Stimulated activated CD8-positive, alpha-beta memory T cell treated with anti-CD3 and anti-CD28 coated beads, Interleukin-4, amount 100 ng/mL, for 48 hours (primary cell): ENCODE measurements at places on chromosomes 1 and 21.

DNA sequence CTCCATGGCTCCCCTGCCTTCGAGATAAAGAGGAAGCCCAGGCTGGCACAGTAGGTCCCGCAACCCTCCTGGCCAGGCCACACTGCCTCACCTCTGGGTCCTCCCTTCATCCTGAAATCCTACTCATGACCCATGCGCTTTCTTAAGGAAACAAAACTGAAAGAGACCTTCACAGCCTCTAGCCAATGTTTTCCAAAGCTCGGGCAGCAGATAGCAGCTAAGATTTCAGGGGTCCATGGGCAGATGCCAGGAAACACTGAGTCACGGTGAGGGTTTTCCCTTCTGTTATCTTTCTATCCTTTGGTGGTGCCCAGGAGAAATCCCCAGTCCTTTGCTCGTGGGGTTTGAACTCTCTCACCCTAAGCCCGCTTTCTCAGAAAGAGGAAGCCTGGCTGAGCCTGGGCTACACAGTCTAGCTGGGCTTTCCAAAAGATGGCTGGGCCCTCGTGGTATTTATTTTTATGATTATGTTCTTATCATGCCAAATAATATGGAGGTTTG lies 26.6 kb downstream of the TTC39A start:
- DNase-seq = peak; percentile 68

DNA sequence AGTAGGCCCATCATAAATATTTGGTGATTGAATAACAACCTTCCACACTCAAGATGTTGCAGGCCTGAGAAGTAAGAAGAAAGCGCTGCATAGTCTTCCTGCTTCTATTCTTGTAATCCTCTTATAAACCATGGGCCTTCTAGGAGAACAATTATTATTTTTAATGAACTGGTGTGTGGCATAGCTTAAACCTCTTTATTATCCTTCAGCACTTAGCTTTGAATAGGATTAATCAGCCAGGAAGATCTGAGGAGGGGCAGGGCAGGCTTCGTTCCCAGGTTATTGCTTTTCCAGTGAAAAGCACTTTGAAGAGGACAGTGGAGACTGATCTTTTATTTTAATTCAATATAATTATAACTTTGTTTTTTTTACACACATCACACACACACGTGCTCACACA lies 42.3 kb downstream of the KIF26B start:
- no peak for DNase-seq

GRCh38 chr21:14403681-14404318 lies 20.9 kb upstream of the HSPA13 start:
- DNase-seq = no peak

DNA sequence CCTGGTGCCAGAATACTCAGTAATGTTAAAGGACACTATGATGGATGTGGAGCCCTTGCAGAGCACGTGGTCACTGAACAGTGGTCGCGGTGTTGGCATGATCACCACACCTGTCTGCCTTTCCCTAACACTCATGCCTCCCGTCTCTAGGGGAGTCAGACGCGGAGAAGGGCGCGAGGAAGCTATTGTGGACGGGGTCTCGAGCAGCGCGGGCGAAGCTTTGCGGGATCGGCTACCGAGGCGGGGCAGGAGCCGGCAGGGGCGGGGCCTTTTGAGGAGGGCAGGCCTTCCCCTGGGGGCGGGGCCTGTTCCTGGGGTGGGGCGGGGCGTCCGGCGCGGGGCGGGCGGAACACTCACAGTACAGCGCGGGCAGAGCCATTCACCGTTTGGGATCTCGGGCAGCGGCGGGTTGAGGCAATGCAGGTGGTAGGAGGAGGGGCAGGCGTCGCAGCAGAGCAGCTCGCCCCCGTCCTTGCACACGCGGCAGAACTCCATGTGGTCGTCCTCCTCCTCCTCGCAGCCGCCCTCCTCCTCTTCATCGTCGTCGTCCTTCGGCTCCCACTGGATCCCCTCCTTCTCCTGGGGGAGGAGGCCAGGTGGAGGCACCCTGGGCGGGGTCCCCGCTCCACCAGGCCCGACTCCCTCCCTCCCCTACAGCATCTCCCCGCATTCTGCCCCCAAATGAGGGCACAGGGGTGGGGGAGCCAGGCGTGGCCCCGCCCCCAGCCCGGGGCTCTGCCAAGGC lies 31.5 kb downstream of the CHD5 start:
- peak; percentile 83 for DNase-seq

DNA sequence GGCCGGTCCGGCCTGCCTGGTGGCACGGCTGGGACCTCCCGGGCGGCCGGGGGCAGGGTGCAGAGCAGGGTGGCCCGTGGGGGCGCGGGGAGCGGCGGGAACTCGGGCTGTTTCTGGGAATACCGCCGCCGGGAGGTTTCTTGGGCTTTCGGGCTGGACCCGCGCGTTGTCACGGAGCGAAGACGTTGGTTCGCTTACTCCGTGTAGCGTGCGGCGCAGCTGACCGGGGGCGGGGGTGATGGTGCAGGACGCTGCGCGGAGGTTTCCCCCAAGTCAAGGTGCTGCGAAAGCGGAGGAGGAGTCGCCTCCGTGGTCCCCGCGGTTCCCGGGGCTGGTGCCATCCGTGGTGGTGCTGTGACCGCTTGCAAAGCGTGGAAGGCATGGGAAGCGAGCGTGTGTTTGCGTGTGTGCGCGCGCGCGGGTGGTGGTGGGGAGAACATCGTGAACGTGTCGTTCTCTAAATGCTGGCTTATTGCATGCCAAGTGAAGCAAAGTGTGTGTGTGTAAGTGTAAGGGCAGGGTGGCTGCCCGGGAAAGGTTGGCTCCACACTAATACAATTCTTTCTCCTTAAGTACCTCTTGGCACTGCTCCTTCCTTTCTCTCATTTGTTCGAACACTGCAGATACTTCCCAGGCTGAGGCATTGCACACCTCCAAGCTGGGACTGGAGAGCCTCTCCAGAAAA lies 1.1 kb downstream of the RYR2 start:
- DNase-seq = peak; percentile 25

DNA sequence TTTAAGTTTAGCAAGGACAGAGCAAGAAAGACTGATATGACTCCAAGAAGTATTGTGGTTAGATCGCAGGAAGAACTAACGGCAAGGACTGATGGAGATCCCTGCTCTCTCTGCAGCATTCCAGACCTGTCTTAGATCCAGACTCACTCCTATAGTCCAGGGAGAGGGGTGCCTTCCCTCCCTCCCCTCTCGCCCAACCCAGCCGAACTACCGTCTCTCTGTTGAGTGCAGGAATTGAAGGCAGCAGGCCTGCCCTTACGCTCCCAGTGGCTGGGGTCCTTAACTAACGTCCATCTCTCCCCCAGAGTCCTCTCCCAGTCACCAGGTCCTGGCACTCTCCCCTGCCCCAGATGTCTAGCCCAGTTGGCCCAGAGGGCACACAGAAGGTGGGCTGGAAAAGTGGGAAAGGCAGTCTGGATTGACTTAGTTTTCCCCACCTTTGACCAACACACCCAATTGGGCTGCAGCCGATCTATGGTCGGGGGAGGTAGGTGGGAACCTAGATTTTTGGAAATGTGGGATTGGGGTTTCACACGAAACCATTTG lies 1.1 kb downstream of the CRABP2 start:
- DNase-seq = no peak

GRCh38 chr1:53663529-53664300 lies 75.2 kb downstream of the GLIS1 start:
- DNase-seq = no peak

GRCh38 chr1:188429386-188429785 lies 1600.6 kb downstream of the PLA2G4A start:
- no peak for DNase-seq

DNA sequence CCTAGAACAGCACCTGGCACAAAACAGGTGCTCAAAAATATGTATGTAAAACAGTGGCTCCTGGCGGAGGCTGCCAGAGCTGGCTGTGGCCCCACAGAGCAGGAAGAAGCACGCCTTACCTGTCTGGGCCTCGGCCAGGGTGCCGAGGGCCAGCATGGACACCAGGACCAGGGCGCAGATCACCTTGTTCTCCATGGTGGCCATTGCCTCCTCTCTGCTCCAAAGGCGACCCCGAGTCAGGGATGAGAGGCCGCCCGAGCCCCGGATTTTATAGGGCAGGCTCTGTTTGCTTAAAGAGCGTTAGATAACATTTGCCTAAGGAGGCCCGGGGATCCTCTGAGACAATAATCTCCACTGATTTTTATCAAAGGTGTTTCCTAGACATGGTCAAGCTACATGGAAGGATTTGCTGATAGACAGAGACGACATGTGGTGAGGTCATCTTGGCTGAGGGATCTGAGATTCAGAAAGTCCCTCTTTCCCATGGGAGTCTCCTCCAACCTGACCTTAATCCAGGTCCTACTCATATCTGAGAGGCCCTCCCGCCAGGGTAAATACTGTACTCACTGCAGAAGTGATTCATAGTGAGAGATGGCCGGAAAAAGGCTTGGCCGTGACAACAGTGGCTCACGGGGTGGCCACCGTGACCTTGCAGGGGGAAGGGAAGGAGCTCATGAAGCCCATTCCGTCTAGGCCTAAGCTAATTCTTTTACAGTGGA lies at the start of gene TFF1:
TSS of gene TFF1 (minus strand) at position 244 of the 719 bp plus-strand sequence. CDS start at position 204, 40 bp downstream.
- DNase-seq = no peak
